ENCODE measurements at places on chromosomes 7 and 10.

DNA sequence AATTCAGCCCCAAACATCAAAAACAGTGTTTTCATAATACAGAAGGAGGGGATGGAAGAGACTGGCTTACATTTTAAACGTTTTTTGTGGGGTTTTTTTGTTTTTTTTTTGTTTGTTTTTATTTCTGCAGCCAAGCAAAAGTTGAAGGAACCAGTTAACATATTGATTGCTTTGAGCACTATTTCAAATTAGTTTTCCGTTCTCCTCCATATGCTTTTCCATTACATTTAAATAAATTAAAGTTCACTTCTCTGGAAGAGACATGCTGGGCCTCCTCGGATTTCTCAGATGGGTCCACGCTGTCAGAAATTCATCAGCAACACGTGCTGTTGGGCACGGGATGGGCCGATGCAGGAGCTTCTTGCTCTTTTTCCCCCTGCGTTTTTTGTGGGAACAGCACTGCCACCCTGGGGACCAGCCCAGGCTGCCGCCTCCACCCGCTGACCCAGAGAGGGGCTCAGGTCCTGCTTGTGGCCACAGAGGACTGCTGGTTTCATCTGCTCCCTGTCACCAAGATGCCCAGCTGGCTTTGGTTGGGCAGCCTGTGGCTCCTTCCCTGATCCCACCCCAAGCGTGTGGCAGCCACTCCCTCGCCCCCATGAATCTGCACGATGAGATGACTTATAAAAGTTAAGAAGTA, 67.7 kb upstream of the CHST15 start:
- DNase-seq = no peak

- no peak for DNase-seq
Measured at GRCh38 chr7:112942981-112943380, 143.6 kb downstream of the GPR85 start.

- DNase-seq = no peak
Measured at GRCh38 chr7:150784120-150784736, 15.9 kb downstream of the TMEM176B start.

DNA sequence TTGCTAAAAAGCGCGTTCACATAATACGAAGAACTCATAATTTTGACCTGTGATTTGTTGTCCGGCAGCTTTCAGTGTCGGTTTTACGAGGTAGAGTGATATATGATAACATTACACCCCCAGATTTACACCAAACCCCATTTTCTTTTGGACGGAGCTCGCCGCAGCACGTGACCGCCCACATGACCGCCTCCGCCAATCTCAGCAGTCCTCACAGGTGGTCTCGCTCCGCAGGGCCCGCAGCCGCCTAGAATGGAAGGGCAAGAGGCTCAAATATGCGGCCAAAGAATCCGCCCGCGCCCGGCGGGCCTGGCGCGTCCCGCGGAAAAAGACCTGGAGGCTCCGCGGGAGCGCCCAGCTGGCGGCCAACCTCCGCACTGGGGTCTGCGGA, at the start of gene HOXA7:
Gene HOXA7, minus strand, starts transcription at position 168 of the 391 bp plus-strand sequence. Its CDS starts 130 bp downstream, at position 38.
- DNase-seq = no peak

GRCh38 chr7:44227911-44228310, 27.1 kb downstream of the YKT6 start:
- no peak for DNase-seq

DNA sequence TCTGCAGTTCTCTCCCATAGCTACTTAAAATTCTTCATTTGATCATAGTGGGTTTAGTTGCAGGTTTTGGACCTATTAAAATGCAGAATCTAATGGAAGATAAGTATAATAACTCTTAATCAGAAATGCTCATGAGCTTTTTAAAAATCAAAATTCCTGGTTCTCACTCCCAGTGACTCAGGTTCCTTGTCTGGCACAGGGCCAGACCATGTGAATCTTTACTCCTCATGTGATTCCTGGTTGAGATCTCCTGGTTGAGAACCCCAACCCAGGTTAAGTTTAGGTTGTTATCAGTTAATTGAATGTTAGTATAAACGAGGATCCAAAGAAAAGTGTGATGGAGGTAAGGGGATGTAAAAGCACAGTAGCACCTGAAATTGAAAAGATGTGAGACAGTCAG, 17.5 kb upstream of the TRUB1 start:
- DNase-seq = no peak

GRCh38 chr10:101140950-101141615, 10.0 kb downstream of the TLX1 start:
- DNase-seq = no peak

- no peak for DNase-seq
Measured at GRCh38 chr7:45106-46090, 147.0 kb upstream of the FAM20C start.

DNA sequence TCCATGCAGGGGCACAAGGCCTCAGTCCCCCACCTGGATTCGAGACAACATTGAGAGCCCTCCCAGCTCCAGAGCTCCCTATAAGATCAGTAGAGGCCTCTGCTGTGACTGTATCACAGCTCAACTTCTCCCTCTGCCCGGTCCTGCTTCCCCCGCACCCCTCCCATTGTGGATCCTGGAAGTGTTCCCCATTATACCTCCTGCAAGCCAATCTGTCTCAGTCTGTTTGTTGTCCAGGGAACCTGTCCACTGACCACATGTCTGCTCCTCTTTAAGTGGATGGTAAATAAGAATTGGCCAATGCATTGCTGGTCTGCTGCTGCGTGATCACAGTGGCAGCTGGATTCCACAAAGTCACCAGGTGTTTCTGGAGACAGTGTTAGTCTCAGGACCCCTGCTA, 259.7 kb upstream of the HABP2 start:
- DNase-seq = no peak
